ENCODE measurements at places on chromosomes 2 and 18.
A peak's percentile ranks its signal among the peaks of the same experiment; 100 is the strongest.

DNA sequence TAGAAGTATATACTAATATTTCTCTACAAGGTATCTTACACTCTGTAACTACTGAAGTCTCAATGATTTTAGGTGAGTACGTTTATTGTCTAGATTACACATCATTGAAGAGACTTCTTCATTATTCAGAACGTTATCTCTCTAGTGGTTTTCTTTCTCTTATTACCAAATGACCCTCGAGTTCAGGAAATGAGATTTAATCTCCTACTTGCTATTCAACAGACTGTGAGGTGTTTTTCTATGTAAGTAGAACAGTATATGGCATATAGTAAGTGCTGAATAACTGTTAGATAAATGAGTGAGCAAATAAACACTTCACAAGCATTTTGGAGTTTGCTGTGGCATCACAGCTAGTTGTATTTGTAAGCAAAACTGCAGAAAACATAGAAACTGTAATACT, 947.2 kb upstream of the SLC39A10 start:
- no peak for DNase-seq

DNA sequence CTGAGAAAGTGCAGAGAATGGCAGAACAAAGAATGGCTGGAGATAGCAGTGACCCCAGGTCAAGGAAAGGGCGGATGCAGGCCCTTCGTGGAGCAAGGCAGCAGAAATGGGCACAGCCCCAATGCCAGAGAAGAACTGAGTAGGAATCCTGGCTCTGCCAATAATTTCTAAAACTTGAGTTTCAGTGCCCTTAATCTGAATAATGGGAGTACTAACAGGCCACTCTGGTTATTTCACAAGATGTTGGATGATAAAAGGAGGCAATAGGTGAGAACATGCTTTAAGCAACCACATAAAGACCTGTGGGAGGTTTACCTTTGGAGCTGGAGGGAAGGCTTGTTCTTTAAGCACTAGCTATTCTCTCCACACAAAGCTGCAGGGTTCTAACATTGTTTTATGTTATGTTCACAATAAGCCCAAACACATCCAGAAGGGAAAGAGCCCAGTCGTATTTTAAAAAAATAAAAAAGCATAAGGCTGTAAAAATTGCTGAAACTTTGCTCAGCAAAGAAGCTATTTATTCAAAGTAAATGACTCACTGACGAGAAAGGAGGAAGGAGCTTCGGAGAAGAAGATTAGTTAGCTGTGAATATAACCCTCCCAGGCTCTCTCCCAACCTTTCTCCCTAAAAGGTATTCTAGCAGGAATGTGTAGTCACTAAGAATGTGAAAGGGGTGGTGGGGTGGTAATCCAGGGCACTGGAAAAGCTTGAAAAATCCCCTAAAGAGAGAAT, 470.2 kb downstream of the TXNL1 start:
- no peak for DNase-seq

DNA sequence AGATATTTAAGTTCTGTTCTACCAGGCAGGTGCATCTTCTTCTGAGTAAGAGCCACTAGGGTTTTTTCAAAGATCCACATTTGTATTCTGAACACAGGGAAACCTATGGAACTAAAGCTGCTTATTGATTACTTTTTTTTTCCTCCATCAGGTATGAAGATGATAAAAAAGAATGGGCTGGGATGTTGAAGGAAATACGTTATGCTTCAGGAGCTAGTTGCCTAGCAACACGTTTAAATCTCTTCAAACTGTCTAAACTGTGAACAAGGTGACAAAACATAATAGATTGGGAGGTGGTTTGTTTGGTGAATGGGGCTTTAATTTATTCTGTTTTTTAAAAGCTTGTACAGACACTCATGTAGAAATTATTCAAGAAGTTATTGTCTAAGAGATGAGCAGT, 15.9 kb downstream of the KLHL41 start:
- DNase-seq, result no peak

DNA sequence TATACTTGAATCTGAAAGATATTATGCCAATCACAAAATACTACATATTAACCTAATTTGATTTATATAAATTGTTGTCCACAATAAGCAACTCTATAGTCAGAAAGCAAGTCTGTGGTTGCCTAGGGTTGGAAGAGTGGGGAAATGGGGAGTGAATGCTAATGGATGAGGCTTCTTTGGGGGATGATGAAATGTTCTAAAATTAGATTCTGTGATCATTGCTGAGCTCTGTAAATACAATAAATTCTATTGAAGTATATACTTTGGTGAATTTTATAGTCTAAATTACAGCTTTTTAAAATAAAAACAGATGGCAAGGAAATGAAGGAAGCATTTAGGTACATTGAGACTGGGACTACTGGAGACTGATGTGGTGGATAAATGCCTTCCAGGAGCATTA, 275.5 kb downstream of the MBD2 start:
- no peak for DNase-seq

DNA sequence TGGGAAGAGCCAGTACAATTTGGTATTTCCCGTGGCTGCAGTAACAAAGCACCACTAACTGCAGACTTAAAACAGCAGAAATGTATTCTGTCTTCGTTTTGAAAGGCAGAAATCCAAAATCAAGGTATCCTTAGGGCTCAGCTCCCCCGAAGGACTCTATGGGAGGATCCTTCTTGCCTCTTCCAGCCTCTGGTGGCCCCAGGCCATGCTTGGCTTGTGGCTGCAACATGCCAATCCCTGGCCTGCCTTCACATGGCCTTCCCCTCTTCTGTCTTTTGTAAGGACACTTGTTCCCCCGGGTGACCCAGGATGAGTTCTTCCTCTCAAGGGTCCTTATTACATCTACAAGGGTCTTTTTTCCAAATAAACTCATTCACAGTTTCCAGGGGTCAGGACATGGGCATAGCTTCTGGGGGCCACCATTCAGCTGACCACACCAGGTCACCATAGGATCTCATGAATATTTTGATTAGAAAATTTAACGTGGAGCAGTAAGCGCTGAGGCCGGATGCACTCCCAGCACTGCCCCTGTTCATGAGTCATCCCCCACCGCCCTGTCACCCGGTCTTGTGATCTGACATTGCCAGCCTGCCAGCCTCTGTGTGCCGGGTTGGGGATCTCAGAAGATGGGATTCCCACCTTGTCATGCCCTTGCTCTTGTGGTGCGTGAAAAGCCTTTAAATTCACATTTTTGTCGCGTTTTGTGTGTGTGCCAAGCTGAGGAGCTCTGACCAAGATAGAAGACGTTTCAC, 61.2 kb upstream of the B3GNT7 start:
- no peak for DNase-seq

DNA sequence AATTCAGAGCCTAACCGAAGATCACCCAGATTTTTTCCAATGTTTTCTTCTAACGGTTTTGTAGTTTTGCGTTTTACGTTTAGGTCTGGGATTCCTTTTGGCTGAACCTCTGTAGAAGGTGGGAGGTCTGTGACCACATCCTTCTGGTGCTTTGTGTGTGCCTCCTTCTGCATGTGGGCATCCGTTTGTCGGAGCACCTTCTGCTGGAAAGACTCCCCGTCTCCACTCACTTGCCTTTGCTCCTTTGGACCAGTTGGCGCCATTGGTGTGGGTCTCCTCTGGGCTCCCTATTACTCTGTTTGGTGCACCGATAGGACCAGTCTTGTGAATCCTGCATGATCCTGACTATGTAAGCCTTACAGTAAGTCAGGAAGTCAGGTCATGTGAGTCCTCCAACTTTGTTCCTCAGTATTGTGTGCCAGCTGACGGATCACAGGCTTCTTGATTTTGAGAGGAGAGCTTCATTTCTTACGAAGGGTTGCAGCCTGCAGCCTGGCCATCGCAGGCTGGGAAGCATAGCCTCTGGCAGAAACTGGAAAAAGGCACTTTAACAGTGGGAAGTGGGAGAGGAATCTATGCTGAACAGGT, 13.6 kb downstream of the AQP12A start:
- DNase-seq, result no peak

- no peak for DNase-seq
Observed at GRCh38 chr2:130912471-130912870, 75.8 kb downstream of the ARHGEF4 start.

DNA sequence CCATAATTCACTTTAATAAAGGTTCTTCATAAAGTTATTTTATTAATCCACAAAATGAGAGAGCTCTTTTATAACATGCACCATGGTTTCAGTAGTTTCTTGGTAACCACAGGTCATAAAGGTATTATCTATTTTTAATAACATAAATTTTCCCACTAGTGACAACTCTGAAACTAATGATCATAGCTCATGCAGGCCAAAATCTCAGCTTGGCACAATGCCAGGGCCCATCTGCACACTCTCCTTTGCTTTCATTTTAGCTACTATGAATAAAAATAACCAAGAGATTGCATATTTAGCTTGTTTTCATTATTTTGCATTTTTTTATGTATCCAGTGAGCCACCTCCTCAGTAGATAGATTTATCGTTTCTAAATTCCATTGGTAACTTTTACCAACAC, 691.8 kb upstream of the CHAC2 start:
- peak; percentile 14 for DNase-seq

- DNase-seq, result no peak
Observed at GRCh38 chr18:10530852-10531251, 5.0 kb downstream of the NAPG start.

- no peak for DNase-seq
Observed at GRCh38 chr2:106537047-106537446, 49.9 kb downstream of the CD8B2 start.

DNA sequence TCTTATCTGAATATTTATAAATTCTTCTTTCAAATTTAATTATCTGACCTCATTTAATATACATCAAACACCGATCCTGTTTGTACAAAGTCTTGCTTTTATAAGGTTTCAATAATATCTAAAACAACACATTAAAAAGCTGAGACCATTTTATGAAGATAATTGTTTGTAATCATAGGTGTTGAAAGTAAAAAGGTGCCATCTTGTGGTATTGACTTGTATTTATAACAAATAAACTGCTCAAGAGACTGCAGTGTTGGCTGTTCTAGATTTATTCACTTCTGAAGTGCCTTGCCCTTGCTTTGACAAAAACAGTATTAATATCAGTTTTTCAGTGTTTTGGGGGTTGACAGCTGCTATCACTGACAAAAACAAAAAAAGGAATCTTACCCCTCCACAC, 286.8 kb upstream of the HNMT start:
- peak; percentile 64 for DNase-seq

DNA sequence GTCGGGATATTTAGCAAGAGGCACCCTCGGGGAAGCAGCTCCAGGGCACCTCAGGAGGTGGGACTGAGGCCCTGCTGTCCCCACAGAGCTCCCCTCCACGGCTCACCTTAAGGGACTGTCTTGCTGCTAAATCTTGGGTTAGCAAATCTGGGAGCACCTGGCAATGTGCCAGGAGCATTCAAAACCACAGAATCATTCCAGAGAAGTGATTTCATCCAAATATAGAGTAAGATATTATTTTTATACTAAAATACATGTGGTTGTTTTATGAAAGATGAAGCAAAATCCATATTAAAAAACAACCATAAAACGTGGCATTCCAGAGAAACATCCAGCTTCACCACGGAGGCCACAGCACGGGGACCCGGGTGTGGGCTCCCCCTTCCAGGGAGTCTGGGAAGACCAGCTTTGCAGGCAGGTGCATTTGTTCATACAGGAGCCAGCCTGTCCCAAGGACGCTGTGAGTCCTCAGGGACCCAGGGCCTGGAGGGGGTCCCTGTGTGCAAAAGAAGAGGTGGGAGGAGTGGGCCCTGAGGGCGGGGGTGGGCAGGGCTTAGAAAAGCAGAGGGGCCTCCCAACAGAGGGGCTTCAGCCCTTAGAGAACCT, 16.3 kb downstream of the HS1BP3 start:
- peak; percentile 66 for DNase-seq

DNA sequence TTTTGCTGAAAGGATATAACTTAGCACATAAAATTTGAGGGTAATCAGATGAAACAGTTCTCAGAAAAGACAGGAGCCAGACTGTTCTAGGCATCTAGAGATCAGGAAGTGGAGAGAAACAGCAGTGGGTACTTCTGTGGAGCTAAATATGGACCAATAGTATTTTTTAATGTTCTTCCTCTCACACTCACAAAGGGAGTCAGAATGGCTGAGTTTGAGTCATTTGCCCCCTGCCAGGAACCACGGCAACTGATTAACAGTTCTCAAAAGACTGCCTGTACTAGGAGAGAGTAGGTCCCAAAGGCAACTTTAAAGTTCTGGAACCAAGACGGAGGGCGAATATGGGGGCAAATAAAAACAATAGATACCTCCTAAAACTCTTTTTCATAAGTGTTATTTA, 107.5 kb downstream of the GULP1 start:
- no peak for DNase-seq

DNA sequence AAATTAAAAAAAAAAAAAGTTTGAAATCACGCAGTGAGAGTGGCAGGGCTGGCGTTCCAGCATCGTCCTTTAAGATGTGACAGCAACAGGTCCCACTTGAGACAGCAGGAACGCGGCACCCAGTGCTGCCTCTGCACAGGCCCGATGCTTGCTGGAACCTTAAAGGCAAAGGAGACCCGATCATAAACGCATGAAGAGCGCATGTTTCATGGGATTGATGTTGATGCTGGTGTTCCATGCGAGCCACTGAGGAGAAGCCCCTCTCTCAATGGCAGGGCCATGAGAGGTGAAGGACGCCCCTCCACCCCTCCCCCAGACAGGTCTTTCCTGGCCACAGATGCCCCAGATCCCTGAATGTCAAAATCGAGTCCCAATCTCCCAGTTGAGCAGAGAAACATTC, 17.9 kb upstream of the ALPI start:
- no peak for DNase-seq

DNA sequence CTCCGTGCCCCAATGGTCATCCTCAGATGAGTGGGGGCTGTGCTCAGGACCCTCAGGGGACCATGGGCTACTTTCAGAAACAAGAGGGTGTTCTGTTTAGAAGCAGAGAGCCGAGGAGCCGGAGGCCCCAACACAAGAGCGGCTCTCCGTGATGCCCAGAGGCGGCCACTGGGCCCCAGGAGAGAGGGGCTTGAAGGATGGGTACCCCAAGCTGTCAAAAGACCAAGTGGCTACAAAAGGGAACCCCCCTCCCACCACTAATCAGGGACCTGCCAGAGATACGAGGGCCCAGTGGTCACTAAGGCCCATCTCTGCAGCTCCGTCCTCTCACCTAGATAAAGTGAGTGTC, 93.6 kb downstream of the HDAC4 start:
- no peak for DNase-seq

DNA sequence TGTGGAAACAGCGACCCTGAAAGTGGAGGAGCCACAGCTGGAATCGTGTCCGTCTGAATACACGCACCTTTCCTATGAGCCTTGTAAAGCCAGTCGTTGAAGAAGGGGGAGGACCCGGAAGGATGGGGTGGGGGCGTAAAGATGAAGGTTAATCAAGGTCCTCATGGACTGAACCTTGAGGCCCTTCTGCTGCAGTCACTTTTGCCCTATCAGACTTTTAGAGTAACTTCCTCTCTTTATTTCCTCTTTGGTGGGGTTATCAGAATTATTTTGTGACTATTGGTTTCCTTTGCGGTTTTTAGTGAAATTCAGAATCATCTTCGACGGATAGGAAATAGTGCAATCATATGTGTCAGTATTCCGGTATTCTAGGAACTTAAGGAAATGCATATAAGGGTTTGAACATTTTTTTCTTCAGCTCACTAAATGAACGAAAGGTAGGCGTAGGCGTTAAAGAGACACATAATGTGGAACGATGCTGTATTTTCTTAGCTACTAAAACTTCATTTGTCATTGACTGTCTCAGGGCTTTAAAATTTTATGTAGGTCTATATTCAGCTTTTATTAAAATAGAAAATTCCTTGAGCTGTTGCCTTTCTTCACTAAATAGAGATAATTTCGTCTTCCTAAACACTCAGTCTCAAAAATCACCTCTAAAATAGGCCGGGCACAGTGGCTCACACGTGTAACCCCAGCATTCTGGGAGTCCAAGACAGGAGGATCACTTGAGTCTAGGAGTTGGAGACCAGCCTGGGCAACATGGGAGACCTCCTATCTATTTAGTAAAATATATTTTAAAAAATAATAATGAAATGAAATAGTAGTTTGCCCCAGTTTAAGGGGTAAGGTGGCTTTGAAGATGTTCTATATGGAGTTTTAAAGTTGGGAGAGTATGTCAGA, 1.4 kb upstream of the YES1 start:
- DNase-seq, result no peak
